NCI-H748 treated with DMSO at 0.1 percent for 48 hours (cell line): ENCODE measurements at places on chromosomes 12 and 14.

DNA sequence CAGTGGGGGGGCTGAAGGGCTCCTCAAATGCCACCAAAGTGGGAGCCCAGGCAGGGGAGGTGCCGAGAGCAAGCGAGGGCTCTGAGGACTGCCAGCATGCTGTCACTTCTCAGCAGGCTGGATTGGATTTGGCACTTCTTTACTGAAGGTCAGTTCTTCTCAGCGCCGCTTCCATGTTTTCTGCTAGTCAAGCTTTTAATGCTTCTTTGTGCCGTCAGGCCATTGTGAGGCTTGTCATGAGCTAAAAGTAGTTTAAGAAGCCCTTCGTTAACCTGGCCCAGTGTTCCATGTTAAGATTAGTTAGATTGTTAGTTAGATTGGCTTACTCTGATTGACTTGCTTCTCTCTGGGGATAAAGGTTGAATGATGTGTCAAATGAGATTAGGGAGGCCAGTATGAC is 13.4 kb downstream of the GABARAPL1 start:
- DNase-seq, result no peak

- no peak for DNase-seq
Measured at GRCh38 chr12:32051511-32052211, 55.0 kb upstream of the BICD1 start.

- DNase-seq, result no peak
Measured at GRCh38 chr12:108650083-108650482, 16.4 kb upstream of the SELPLG start.

GRCh38 chr12:1629338-1630132 is 504 bp downstream of the WNT5B start:
- DNase-seq, result no peak

- DNase-seq, result no peak
Measured at GRCh38 chr12:106204312-106204711, 43.5 kb downstream of the CKAP4 start.

- no peak for DNase-seq
Measured at GRCh38 chr12:104668274-104668718, 211.5 kb downstream of the CHST11 start.

GRCh38 chr14:105646175-105646574 is 119.8 kb downstream of the TMEM121 start:
- no peak for DNase-seq

DNA sequence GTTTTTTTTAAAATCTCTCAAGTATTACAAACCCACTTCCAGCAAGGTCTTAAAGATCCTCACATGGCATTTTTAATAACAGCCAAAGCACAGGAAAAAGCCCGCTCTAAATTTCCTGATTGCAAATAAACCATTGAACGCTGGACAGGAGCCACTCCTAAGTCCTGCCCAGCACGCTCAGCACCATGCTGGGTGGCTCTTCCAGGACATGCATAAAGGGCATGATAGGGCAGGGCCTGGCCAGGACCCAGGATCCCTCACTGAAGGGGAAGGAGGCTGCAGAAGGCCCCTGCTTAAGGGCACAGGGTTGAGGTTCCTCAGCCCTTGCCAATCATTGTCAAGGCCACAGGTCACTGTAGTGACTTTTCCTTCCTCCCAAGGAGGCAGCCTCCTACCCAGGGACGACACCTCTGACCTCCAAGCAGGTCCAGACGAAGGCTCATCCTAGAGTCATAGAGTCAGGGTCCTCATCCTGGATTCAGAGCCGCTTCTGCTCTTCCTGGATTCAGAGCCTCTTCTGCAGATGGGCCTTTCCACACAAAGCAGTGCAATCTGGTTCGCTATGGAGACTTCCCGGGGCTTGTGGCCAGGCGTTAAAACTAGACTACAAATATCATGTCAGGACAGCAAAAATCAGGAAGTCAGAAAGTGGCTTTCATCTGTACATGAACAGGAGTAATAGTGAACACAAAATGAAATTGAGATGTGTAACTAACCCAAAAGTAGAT is 123.8 kb downstream of the GCH1 start:
- no peak for DNase-seq

DNA sequence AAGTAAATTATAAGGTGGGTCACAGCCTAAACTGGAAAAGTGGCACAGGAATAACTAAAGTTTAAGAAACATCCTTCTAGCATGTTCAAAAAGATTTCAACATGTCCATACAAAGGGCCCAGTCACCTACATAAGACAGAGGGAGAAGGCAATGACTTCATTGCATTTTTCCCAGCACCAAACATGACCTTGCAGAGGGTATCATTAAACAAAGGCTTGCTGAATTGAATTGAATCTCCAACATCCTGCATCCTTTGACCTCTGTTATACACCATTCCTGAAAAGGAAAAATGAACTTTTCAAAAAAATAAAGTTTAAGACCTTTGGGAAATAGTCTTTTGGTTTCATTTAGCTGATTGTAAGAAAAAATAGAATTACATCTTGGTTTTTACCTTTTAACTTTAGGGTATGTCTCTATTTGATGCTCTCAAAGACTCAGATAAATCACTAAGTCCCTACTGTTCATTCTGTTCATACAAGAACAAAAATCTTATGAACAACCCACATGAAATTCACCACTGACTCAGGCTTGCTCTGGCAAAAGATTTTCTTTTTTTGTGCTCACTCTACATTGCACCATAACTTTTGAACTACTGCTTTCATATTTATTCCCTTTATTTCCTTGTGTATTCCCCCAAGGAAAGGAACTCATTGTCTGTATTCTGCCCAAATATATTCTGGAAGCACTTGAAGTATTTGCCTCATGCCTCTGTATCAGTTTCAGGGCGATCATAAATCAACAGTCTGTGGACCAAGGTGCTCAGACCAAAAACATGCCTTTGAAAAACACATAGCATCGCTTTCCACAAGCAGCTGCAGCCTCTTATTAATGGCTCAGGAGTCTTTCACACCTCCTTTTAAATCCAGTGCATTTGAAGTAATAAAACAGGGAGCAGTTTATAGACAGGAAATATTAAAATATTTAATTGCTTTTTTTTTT is 121.7 kb downstream of the DUSP6 start:
- DNase-seq, result no peak

- DNase-seq, result no peak
Measured at GRCh38 chr12:12501121-12501520, 61.5 kb downstream of the DUSP16 start.

- DNase-seq, result no peak
Measured at GRCh38 chr12:93243382-93243688, 134.4 kb upstream of the NUDT4 start.

- no peak for DNase-seq
Measured at GRCh38 chr12:121092034-121092433, 40.6 kb upstream of the P2RX7 start.

- DNase-seq, result no peak
Measured at GRCh38 chr14:52265253-52265652, 2.2 kb upstream of the PTGDR start.

GRCh38 chr14:58699681-58700205 is 62.0 kb downstream of the DACT1 start:
- no peak for DNase-seq

DNA sequence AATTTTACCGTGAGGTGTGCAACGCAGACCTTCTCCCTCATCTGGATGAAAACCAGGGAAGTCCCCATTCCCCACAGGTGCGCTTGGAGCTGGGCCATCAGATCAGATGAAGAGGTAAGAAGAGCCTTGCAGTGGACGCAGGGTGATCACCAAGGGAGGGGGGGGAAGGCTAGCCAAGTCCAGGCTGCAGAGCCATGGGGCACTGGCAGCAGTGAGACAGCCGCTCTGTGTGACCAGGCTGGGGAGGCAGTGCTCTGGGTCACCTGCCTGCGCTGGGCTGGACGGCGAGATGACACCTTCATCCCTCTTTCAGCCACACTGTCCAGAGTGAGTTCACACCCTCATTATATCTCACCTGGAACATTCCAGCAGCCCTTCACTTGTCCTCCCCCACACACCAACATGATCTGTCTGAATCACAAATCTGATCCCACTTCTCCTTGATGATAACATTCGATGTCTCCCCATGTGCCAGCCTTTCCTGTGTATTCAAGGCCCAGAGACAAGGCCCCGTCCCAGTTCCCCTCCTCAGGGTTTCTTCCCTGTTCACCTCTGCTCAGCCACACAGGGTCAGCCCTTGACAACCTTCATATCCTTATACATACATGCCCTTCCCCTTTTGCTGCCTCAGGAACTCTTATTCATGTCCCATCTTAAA is 65.9 kb upstream of the VASH1 start:
- no peak for DNase-seq

DNA sequence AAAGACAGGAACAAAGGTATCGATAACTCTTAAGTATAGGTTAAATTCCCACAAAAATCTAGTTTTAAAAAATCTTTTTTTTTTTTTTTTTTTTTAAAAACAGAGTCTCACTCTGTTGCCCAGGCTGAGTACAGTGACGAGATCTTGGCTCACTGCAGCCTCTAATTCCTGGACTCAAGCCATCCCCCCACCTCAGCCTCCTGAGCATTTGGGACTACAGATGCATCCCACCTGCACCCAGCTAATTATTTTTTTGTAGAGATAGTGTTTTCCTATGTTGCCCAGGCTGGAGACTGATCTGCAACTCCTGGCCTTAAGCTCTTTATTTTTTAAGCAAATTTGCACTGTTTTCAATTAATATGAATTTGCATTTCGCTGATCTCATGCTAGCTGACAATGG is 9.8 kb downstream of the PSEN1 start:
- no peak for DNase-seq

DNA sequence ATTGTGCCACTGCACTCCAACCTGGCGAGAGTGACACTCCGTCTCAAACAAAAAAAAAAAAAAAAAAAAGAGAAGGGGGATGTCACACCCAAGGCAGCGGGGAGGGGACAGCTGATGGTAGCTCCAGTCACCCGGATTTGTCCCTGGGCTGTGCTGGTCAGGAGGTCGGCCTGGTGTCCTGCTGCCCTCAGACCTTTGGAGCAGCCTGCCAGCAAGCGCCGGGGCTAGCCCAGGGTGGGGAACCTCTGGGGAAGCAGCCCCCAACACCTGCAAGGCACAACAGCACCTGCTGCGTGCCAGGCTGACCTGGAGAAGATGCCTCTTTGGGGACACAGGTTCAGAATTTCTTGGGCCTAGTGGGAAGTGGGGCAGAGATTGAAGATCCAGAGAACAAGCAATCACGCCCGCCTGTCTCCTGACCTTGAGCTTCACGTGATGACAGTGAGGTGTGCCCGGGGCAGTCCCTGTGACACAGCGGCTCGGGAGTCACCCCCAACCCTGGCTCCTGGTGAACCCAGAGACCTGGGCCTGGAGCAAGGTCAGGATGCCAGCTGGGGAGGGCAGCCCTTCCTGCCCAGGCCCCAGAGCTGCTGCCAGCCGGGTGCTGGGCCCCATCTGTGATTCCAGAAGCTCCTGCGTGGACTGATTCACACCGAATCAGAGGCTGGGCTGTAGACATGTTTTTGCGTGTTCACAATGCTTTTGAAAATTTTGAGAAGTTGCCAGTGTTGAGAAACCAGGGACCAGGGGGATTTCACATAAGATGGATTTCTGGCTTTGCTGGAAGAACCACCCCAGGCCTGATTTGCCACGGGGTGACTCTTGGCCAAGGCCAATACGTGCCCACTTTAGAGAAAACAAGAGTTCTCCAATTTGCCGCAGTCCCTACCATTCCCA is 66.4 kb downstream of the RFLNA start:
- no peak for DNase-seq

- no peak for DNase-seq
Measured at GRCh38 chr12:97168804-97169203, 261.7 kb downstream of the NEDD1 start.

GRCh38 chr12:128801879-128802391 is 21.8 kb downstream of the SLC15A4 start:
- DNase-seq, result no peak

DNA sequence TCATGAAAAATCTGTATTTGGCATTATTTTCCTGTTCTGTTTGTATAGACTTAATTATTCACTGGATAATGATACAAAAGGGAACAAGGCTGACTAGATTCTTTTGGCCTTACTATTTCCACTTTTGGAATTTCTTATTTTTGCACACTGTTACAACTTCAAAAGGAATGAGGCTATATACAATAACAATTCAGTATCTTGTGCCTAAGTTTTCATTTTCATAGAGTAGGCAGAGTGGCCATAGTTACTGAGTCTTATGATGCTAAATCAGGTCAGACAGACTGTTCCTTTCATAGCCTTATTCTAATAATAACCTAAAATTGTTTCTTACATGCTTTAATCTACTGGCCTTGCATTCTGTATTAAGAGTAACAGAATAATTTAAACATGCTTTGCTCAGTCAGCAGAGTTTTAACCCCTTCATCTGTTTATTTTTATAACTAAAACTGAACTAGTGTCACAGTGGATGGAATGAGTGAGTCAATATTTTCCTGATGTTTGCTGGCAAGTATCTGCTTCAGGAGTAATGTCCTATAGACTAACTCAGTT is 10.5 kb downstream of the TTC8 start:
- no peak for DNase-seq

GRCh38 chr12:77433799-77434198 is 368.4 kb upstream of the E2F7 start:
- DNase-seq, result no peak

GRCh38 chr12:1344245-1344644 is 250.1 kb downstream of the FBXL14 start:
- DNase-seq, result no peak

DNA sequence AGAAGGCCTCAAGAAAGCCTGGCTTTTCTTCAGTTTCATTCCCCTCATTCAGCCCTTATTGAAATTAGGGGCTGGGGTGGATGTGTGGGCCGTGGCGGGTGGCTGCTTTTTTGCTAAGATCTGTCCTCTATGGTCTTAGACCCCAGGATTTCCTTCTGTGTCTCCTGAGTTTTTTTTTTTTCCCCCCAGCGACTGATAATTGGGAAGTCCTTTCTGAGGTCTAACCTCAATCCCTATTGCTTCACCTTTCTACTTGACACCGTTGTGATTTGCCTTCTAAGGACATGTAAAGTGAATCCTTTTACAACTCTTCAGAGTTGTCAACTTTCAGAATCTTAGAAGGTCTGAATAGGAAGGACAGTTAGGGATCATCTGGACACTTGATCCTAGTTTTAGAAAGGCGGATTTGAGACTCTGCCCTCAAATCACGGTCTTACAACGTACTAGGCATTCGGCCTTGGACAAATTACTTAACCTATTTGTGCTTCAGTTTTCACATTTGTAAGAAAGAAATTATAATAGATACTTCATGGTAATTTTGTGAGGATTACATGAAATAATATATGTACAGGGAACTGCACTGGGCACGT is 4.4 kb downstream of the GPR84 start:
- no peak for DNase-seq
